ENCODE measurements at places on chromosomes 7 and 10.

- DNase-seq = no peak
Observed at GRCh38 chr10:32049113-32049512, 7.1 kb downstream of the KIF5B start.

DNA sequence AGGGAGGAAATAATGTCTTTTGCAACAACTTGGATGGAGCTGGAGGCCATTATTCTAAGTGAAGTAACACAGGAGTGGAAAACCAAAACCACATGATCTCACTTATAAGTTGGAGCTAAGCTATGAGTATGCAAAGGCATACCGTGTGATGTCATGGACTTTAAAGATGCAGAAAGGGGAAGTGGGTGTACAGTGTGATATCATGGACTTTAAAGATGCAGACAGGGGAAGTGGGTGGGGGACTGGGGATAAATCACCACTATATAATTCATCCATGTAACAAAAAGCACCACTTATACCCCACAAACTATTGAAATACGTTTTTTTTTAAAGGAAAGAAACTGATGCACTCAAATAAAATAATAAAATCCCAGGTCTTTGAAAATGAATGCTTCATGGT lies 29.5 kb downstream of the LYZL2 start:
- DNase-seq = no peak

DNA sequence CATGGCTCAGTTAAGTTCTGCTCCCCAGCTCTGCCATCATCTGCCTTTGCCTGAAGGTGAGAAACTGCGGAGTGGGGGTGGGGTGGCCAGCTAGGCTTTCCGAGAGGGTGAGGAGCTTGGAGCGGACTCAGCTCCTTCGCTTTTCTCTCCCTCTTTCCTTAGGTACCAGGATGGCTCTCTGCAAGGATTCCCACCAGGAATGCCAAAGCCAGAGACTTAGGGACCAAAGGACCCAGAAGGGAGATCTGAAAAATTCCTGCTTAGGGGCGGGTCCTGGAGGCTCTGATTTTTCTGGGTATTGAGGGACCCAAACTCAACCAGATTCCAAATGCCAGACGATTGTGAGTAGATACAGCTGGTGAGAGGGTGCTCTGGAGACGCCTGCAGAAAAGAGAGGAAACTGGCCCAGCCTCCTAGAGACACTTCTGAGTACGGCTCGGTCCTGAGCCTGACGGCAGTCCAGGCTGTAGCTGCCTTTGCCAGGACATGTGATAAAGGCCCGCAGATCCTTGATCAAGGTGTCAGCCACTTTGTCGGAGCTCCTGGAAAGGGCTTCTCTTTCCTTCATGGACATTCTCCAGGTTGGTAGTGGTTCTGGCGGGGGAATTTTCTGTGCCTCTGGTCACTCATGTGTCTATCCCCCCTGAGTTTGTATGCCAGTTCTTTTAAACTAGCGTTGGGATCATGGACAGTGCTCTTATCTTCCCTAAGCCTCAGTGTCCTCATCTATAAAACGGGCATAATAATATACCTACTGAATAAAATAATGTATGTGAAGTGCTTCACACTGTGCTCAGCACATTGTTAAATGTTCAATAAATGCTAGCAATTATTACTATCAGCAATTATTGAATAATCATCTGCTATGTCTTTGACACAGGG lies 42.5 kb upstream of the BTRC start:
- DNase-seq = peak; percentile 36

- DNase-seq = no peak
Observed at GRCh38 chr7:95330204-95330960, 6.0 kb upstream of the PON1 start.

- DNase-seq = no peak
Observed at GRCh38 chr10:21056461-21056860, 159.3 kb upstream of the NEBL start.

DNA sequence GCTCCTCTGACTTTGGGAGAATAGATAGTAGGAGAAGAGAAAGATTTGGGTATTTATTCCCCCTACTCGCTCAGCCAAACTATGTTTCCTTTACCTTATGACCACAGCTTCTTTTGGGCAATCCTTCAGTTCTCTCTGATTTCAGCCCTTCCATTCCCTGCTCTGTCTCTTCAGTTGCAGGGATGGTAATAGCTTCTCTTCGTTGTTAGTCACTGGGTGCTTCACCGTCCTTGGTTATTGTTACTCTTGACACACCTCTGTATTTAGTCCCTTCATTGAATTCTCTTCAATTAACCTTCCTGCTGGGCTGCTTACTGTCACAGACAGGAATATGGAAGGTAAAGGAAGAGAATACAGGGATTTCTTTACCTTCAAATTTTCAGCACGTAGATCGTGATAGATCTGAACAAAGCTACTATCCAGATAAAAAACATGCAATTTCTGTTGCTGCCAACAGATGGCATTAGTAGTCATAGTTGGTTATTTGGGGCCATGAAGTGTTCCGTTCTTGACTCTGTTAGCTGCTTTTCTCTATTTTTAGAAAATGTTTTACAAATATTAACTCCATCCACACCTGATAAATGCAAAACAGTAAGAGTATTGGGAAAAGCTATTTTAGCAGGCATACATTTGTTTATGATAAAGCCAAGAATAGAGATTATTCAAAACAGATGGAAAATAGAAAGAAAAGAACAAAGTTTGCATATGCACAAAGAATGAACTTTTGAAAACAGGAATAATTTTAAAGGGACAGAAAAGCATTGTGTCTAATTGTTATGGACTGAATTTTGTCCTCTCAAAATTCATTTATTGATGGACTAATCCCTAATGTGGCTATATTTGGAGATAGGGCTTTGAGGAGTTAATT lies 14.0 kb upstream of the PTTG1IP2 start:
- DNase-seq = peak; percentile 20

- DNase-seq = no peak
Observed at GRCh38 chr10:101558204-101558603, 29.9 kb downstream of the POLL start.

- no peak for DNase-seq
Observed at GRCh38 chr10:71337219-71337701, 18.2 kb downstream of the SLC29A3 start.

- no peak for DNase-seq
Observed at GRCh38 chr10:31873724-31874123, 54.9 kb downstream of the ARHGAP12 start.

- no peak for DNase-seq
Observed at GRCh38 chr7:127872122-127872521, 159.1 kb downstream of the LRRC4 start.

DNA sequence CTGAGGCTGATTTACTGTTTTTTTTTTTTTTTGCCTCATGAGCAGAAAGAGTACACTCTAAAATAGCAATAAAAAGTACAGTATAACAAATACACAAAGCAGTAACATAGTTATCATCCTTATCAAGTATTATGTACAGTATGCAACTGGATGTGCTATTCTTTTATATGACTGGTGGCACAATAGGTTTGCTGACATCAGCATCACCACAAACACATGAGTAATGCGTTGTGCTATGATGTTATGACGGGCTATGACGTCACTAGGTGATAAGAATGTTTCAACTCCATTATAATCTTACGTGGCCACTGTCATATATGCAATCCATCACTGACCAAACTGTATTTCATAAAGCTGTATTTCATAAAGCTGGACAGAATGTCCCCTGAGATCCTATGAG lies 189.2 kb upstream of the GLI3 start:
- no peak for DNase-seq

GRCh38 chr7:44122529-44122928 lies 819 bp downstream of the POLD2 start:
- DNase-seq = no peak

DNA sequence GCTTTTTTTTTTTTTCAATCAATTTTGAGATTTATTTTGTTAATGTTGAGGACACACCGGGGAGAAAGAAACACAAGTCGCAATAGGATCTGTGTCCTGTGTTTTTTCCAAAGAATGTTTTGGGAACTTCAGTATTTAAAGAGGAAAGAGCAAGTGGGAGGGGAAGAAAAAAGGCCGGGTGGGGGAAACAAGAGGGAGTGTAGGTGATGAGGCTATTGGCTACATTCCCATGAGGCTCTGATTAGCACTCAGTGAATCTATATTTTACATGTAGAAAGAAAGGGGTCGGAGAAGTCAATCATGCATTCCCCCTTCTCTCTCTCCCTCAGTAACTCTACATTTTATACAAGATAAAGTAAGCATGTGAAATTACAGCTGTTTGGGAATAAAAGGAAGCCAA lies 4.1 kb downstream of the ZNF680 start:
- no peak for DNase-seq

GRCh38 chr10:68342909-68343516 lies 10.3 kb upstream of the PBLD start:
- DNase-seq = no peak

GRCh38 chr7:47291461-47292081 lies 290.3 kb downstream of the TNS3 start:
- no peak for DNase-seq

GRCh38 chr10:15202639-15203038 lies 34.1 kb upstream of the NMT2 start:
- DNase-seq = no peak

DNA sequence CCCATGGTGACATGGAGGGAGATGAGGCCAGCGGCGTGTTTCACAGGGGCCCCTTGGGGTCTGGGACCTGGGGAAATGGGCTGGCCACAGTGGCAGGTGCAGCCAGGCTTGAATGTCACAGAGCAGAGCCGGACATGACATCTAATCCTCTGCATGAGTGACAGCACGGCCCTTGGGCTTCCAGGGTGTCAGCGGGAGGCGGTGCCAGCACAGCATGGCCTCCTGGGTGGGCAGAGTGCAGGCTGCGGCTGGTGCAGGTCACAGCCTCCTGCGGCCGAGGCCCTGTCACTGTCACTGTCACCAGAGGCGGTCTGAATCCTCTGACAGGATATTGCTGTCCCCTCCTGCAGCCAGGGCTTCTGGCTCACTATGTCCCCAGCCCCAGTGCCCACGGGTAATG lies 18.2 kb downstream of the BHLHA15 start:
- DNase-seq = no peak

DNA sequence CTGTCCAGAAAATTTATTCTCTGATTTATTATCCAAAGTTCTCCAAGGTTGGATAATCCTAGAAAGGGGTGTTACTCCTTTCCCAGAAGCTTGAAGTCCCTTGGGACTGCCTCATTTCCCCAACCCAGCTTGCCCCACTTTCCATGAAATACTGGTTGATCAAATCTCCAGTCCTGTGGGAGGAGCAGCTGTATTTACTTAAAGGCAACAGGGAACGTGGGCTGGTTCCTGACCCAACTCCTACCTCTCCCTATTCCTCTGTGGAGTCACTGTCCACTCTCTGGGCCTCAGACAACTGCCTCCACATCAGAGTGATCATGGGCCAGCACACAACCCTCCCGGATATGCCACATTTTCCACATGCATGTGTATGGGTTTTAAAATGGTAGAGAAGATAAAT lies 166.2 kb upstream of the PRR15 start:
- no peak for DNase-seq

DNA sequence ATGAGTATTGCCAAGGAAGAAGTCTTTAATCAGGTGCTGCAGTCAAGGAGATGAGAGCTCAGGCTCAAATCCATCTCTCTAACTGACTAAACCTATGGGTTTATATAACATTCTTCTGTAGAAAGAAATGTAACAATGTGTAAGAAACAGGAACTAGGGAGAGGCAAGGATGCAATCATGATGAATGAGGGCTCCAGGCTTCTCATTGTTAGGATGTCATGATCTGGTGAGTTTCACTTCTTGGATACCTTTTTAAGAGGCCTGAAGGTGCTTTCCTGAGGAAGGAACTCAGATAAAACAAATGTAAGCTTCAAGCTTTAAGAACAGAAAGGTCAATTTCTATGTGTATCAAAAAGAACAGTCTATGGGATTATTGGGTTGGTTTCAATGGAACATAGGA lies 30.8 kb upstream of the SCIN start:
- no peak for DNase-seq

GRCh38 chr7:16891338-16891737 lies 9.6 kb upstream of the AGR3 start:
- peak; percentile 25 for DNase-seq

- no peak for DNase-seq
Observed at GRCh38 chr7:42726066-42726785, 185.6 kb downstream of the C7orf25 start.

DNA sequence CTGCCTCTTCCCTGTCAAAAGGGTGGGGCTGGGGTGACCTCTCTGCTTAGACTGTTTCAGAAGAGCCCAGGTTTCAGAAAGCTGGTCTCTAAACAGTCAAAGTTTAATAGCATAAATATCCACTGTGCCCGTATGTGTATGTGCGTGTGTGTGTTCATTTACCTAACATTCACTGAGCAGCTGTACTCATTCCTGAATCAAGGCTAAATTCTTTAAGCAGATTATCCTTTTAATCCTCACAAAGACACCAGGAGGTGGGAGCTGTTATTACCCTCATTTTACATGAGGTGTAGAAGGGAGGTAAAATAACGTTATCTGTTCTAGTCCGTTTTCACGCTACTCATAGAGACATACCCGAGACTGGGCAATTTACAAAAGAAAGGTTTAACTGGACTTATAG lies 72.2 kb downstream of the RSU1 start:
- no peak for DNase-seq
